ENCODE measurements at places on chromosomes 5 and 9.

- no peak for DNase-seq
Observed at GRCh38 chr5:45484781-45485180, 211.4 kb downstream of the HCN1 start.

DNA sequence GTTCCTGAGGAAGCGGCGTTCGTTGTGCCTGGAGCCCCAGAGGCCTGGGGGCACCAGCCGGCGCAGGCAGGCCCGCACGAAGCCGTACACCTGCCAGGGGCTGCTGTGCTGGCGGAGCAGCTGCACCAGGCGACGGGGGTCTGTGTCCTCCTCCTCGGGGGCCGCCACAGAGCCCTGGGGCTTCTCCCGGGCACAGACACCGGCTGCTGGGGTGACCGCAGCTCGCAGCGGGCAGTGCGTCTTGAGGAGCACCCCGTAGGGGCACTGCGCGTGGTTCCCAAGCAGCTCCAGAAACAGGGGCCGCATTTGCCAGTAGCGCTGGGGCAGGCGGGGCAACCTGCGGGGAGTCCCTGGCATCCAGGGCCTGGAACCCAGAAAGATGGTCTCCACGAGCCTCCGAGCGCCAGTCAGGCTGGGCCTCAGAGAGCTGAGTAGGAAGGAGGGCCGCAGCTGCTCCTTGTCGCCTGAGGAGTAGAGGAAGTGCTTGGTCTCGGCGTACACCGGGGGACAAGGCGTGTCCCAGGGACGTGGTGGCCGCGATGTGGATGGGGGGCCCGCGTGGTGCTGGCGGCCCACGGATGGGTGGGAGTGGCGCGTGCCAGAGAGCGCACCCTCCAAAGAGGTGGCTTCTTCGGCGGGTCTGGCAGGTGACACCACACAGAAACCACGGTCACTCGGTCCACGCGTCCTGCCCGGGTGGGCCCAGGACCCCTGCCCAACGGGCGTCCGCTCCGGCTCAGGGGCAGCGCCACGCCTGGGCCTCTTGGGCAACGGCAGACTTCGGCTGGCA is 1.3 kb downstream of the TERT start:
- DNase-seq, result no peak

DNA sequence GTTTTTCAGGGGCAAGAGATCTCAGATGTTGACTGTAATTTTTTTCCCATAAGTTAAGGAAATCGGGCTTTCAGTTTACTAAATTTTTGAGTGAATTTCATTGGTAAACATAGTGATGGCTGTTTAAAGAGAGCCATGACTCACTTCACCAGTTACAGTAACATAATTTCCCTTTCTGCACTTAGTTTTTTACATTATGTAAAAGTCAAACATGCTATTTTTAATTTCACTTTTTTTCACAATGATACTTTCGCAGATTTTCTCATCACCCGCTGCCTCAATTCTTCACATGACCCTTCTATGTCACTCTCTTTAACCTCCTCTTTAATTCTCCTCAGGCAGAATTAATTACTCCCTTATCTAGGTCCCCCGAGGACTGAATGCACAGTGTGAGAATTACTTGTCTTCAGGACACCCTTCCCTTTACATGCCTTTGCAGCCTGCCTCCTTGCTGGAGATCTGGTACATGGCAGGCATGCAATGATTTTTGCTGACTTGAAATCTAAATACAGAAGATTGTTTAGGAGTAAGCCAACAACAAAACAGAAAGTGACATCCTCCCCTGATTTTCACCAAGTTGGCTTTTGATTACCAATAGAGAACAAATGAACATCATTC is 217.5 kb upstream of the S1PR3 start:
- no peak for DNase-seq

DNA sequence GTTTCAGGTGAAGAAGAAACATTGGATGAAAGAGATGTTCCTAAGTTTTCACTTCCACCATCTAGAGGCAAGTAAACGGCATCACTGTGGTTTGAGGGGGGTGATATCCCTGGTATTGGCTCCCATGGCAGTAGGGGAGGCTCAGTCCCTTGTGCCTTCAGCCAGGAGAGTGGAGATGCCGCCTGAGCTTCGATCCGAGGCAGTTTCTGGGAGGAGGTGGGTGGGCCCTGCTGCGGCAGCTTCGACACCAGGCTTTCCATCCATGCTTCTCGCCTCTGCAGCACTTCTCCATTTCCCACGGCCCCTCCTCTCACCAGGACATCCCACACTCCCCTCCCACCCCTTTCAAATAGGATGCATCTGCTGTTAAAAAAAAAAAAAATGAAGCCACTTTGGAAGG is 258.3 kb downstream of the GADD45G start:
- no peak for DNase-seq

DNA sequence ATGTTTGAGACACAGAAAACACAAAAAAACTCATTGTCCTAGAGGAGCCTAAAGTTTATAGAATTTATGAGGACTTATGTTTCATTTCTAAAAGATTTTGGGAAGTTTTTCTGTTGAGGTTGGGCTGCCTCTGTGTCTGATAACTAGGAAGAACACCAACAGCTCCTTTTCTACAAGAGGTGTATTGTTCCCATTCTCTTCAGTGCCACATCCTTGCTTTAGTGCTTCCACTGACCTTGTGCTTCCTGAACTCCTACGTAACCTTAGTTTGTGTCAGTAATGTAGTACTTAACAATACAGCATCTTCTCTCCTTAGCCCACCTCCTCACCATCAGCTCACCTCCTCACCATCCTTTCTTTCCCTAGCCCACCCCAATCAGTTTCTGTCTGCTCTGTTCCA is 117.3 kb upstream of the TNC start:
- DNase-seq, result no peak
